NCI-H524 (cell line): ENCODE measurements at places on chromosomes 1 and 21.
A peak's percentile ranks its signal among the peaks of the same experiment; 100 is the strongest.

DNA sequence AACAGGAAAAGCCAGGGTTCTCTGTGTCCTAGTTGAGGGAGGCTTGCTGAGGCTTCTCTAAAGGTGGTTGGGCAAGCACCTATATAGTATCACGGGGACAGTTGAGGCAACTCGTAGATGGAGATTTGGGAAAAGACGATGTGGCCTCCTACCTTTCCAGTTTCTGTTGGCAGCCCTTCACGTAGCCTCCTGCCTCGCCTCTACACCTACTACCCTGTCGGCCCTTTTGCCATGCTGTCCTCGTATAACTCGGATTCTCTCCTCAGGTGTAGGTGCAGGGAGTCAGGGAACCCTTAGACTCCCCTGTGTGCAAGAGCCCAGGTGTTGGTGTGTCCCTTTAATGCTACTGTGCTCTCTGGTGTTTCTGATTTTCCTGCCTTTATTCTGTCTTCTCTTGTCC is 10.3 kb downstream of the ZNF692 start:
- DNase-seq, result no peak

GRCh38 chr1:918353-918752 is 5.4 kb upstream of the SAMD11 start:
- no peak for DNase-seq

- DNase-seq, result no peak
These were observed 58.4 kb upstream of the ADAM30 start for GRCh38 chr1:119954476-119955422.

DNA sequence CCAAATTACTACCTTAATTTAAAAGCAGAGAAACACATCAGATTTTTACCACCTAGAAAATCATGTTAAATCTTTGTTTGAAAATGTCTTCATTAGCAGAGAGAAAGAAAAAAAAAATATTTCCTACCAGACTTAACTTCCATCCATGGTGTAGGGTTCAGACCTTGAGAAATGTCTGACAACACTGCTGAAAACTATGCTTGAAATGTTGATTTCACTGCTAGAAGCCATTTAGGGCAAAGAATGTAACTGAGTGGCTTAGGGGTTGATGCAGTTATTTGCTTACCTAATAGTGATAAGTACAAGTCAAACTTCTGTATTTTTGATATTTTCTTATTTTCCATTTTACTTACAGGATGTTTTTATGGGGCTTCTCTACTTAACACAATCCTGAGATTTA is 495.6 kb upstream of the NEGR1 start:
- DNase-seq, result no peak

DNA sequence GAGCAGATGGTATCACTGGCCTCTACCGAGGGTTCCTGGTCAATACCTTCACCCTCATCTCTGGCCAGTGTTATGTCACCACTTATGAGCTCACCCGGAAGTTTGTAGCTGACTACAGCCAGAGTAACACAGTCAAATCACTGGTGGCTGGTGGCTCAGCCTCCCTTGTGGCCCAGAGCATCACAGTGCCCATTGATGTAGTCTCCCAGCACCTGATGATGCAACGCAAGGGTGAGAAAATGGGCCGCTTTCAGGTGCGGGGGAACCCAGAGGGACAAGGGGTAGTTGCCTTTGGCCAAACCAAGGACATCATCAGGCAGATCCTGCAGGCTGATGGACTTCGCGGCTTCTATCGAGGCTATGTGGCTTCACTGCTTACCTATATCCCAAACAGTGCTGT is 6.1 kb downstream of the SLC25A44 start:
- no peak for DNase-seq

DNA sequence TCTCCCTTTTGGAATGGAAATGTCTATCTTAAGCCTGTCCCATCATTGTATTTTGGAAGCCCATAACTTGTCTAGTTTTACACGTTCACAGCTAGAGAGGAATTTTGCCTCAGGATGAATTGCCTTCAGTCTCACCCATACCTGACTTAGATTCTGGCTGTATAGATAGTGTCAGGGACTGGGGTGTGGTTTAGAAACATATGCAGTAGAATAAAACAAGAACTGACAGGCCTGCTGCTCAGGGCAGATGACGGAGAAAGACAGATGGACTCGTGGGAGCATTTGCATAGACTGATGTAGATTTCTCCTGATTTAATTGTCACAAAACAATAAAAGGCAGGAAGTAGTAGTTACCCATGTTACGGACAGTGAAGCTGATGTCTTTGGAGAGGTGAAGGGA is 166.7 kb downstream of the UCK2 start:
- DNase-seq, result no peak

- no peak for DNase-seq
These were observed 58.1 kb downstream of the CASZ1 start for GRCh38 chr1:10738061-10739058.

GRCh38 chr1:106290805-106291501 is 765.5 kb upstream of the PRMT6 start:
- DNase-seq, result peak; percentile 85

- no peak for DNase-seq
These were observed 7.0 kb downstream of the CAPZB start for GRCh38 chr1:19478322-19478721.

- no peak for DNase-seq
These were observed 32.5 kb upstream of the SLC44A5 start for GRCh38 chr1:75643460-75643859.

GRCh38 chr21:29075706-29076466 is 2.4 kb upstream of the CCT8 start:
- DNase-seq, result no peak

- no peak for DNase-seq
These were observed 2.8 kb upstream of the ZNF678 start for GRCh38 chr1:227560393-227561173.

- DNase-seq, result no peak
These were observed 67.2 kb upstream of the TTC34 start for GRCh38 chr1:2868571-2869195.

DNA sequence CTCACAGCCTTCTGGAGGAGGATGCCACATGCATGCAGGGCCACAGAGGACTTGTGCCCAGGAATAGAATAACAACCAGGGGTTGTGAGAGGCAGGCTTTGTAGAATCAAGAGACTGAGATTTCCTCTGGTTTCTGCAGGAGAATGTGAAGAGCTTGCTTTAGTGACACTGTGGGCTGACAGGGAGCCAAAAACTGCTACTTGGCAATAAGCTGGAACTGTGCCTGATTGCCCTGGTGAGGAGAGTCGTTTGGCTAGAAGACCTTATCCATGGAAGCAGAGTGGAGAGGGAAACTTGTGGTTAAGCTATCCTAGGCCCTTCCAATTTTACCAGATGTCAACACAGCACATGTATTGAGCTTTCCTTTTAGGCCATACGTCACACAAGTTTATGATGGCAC is 902.1 kb downstream of the MRPL39 start:
- peak; percentile 17 for DNase-seq

DNA sequence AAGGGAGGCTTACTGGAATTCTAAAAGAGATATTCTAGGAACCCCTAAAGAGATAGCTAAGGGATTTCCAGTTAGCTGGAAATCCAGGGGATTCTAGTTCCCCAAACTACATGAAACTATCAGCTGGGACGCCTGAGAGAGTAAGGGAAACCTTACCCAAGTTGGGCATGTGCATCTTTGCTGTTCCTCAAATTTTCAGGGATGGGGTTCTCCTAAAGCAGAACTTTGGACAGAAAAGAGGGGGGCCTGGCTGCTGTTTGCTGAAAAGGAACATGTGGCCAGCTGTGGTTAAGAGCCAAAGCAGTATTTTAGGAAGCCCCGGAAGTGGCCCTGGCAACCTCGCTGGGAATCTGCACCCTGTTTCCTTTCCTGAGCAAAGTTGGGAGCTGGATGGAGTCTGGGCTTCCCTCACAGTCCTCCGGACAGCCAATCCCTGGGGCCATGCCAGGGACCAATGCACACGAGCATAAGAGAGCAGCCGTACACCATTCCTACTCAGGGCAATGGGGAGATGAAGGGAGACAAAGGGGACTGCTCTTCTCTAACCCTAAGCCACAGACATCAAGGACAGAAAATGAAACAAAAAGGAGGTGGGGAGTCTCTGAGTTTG is 154.3 kb downstream of the PLXNA2 start:
- DNase-seq, result no peak

DNA sequence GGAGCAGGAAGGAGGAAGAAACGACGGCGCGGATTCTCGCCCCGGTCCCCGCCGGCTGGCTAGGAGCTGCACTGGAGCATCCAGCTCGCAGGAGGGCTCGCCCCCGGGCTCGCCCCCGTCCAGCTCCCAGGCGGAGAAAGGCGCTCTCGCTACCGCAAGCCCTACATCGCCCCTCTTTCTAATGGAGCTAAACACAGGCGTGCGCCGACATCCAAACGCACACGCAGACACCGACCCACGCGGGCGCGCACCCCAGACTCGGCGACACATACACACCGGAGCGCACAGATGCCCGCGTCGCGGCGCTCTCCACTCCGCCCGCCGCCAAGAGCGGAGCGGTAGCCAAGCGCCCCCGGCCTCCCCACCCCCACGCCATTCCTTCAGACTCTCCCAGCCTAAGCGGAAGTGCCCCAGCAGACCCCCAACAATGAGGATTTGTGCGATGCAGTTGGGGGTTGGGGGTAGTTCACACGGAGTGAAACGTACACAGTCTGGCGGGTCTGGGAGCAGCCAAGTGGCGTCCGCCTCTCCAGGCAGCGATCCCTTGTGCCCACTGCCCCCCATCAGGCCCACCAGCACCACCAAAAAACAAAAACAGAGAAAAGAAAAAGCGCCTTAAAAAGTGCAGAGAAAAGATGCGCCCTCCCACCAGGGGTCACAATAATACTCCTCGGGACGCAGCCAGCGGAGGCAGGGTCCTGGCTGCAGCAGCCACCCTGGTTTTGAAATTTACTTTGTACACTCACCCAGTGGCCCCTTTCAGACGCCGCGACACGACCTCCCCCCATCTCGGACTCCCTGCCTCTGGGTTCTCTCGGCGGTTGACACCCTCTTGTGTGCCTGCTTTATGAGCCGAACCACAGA is 1.4 kb downstream of the DAB1 start:
- peak; percentile 26 for DNase-seq

DNA sequence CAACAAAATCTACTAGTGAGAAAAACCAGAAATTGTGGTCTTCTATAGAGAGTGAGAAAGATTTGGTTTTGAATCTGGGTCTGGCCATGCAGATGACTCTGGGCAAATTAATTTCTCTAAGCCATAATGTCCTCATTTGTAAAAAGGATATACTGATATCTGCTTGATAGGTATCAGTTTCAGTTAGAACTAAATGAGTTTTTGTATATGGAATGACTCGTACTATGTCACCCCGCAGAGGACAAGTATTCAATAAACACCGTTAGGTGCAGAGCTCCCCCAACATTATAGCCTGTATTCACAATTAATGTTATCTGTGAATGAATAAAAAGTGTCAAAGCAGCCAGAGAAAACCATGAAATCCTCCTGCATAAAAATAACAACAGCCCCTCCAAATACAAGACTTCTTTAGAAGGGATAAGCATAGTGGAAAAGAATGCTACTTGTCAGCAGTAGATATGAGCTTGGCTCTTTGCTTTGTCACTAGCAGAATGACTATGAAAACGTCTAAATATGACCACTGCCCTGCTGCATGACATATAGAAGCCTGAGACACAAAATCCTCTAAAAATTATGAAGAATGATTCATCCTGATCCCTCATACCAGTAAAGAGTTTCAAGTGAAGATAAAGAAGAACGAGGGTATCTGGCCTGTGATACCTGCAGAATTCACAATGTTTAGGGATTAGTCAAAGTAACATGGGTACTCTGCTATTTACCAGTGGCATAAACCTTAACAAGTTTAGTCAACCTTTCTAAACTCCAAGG is 17.8 kb downstream of the SCAF4 start:
- no peak for DNase-seq

- no peak for DNase-seq
These were observed 11.2 kb downstream of the ACTRT2 start for GRCh38 chr1:3032371-3033039.

- no peak for DNase-seq
These were observed 311.1 kb downstream of the AJAP1 start for GRCh38 chr1:4965346-4966075.

DNA sequence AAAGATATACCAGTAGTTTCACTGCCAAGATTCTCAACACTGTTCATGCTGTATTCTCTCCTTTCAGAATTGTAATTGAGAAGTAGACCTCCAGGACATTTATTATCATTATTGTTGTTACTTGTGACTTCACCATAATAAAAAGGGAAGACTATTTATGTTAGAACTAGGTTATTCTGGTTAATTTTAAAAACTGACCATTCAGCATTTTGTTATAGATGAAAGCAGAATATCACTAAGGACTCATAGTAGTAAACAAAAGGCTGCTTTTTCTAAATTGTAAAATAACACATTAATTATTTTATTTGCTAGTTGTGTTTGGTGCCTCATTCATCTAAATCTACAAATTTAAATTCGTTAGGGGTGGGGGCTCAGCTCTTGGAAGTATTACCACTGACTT is 210.4 kb downstream of the PATJ start:
- no peak for DNase-seq

- DNase-seq, result peak; percentile 28
These were observed 1211.6 kb upstream of the ADGRL4 start for GRCh38 chr1:80218112-80218511.

- no peak for DNase-seq
These were observed 63.2 kb downstream of the PLEKHA6 start for GRCh38 chr1:204296431-204296988.

GRCh38 chr1:185427264-185427663 is 110.2 kb upstream of the IVNS1ABP start:
- no peak for DNase-seq
